ENCODE measurements at places on chromosomes 6 and 20.

- no peak for DNase-seq
These were observed 20.5 kb downstream of the LAMA5 start for GRCh38 chr20:62346398-62347150.

- no peak for DNase-seq
These were observed 183.0 kb upstream of the AFDN start for GRCh38 chr6:167643716-167644115.

DNA sequence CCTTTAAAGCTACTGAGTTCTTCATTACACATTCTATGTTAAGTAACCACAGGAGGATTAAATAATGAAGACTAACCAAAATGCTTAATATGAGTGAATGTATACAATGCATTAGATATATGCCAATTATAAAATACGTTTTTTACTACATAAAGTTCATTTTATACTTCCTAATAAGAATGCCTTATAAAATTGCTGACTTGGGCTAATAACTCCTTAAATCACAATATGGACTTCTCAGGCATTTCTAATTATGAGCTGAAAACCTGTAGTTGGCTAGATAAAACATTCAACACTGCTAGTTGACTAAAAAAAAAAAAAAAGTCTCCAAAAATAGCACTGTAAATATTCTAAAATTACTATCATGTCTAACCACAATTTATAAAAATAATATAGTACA lies 11.8 kb downstream of the MAN1A1 start:
- no peak for DNase-seq

DNA sequence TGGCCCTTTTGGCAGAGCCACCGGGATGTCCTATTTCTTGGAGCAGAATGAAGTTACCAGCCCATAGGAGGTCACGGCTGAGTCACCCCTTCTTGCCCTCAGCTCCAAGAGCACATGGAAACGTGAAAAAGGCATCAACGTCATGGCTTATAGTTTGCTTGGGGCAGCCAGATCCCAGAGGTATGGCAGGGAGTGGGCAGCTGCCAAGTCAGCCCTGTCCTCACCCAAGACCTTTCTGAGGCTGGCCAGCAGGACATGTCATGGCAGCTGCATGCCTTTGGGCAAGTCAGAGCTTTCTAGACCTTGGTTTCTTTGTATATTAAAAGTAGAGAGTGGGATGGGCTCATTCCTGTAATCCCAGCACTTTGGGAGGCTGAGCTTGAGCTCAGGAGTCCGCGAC lies 8.2 kb upstream of the MDFI start:
- DNase-seq: no peak

GRCh38 chr20:32619586-32619985 lies 34.5 kb upstream of the NOL4L start:
- DNase-seq: no peak

GRCh38 chr6:150800674-150801314 lies 64.7 kb upstream of the MTHFD1L start:
- no peak for DNase-seq

GRCh38 chr20:41308290-41308711 lies 9.2 kb downstream of the ZHX3 start:
- no peak for DNase-seq

- no peak for DNase-seq
These were observed 36.8 kb downstream of the FOXQ1 start for GRCh38 chr6:1348675-1349074.

GRCh38 chr6:3316331-3316730 lies 57.6 kb downstream of the PSMG4 start:
- DNase-seq: no peak

DNA sequence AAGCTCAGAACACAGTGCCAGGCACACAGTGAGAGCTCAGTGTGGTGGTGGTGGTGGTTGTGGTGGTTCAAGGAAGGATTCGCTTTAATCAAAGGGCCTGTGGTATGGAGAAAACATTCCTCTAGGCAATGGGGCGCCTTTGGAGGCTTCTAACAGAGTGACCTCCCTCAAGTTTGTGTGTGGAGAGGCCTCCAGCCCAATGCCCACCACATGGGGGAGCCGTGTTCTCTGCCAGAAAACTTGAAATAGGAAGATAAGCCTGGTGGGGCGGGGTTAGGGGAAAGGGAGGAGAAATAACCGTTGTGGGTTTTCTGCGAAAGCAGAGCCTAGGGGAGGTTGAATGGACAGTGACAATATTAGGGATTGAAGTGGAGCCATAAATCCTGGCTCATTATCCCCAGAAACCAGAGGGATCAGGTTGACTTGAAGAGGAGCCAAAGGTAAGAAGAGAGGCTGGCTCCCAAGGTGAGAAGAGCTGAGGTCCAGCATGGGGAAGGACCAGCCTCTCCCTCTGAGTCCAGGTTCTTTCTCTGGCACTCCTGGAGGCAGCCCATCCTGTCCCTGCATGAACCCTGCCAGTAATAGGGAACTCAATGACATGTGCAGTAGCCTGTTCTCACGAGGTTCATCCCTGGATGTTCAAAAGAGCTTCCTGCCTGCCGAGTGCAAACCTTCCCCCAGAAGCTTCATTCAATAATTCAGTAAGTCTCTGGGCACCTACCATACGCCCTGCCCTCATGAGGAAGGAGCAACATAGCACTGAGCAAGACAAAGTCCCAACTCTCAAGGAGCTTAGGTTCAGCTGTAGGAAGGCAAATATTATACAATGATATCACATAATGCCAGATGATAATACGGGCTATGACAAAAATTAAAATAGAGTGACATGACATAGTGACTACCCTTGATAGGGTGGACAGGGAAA lies 51.4 kb downstream of the TGM2 start:
- DNase-seq: no peak

DNA sequence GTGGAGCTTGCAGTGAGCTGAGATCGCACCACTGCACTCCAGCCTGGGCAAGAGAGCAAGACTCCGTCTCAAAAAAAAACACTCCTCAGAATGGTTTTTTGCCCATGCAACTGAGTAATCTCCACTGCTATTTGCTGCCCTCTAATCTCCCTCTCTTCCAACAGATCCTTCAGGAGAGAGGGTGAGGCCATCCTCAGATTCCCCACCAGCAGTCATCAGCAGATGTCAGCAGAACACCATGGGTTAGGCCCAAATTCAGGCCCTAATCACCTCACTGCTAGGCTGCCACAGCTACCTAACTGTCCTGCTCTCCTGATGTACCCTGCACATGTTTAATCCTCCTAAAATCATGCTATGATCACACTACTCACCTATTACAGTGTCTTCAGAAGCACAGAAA lies 63.2 kb upstream of the BEND6 start:
- DNase-seq: no peak

DNA sequence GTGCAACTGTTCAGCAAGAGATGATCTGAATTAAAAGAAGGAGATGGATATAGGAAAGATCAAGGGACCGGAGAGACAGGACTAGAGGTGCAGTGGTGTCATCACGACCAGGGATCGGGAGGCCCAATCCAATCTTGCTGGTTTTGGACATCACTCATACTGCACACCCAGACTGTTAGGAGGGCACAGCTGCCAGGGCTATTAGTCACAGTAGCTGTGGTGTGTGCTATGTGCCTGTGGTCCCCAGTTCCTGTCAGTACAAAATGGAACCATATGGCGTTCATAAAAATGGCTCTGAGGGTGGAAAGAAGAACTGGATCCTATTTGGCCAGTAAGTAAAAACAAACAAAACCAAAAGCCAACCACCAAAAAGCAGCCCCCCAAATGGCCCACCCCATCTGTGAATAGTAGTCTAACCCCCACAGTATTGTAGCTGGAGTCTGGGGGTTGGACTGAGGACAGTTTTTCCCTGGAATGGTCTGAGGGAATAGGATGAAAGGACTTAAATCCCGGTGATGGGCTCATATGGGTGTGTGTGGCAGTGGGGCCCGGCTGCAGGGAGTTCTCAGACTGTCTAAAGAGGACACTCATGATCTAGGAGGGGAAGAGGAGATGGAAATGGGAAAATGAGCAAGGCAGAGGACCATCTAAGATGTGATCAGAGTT lies 9.3 kb upstream of the NNAT start:
- no peak for DNase-seq

GRCh38 chr6:18577491-18577890 lies 190.3 kb downstream of the RNF144B start:
- DNase-seq: no peak

DNA sequence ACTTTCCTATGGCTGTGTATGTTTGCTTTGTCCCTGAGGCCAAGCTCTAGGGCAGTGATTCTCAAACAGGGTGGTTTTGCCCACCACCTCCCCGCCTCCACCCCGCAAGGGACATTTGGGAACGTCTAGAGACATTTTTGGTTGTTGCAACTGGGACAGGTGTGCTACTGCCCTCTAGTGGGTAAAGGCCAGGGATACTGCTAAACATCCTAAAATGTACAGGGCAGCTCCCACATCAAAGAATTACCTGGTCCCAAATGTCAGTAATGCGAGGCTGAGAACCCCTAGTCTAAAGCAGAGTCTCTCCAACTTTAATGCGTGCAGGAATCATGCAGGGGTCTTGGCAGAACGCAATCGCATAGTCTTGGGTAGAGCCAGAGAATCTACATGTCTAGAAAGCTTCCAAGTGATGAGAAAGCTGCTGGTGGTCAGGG lies 5.1 kb downstream of the KCNS1 start:
- DNase-seq: peak; percentile 69

- no peak for DNase-seq
These were observed 115.6 kb downstream of the KIF13A start for GRCh38 chr6:17871836-17872235.

DNA sequence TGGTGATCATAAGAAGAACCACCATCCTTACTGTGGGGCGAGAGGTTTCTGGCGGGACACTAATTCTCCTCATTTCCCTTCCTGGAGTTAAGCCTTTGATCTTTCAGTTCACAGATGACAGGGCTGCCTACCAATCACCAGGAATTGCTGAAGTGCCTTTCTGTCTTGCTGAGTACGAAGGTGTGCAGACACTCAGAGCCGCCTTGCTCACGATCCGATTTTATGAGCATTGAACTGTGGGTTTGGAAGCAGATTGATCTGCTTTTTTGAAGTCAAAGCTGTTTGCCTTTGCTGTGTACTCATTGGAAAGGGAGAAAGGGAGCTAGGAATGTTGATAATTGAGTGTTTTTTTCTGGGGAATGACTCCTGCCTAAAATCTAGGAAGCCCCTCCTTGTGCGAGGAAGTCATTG lies 129.1 kb upstream of the SALL4 start:
- DNase-seq: no peak

DNA sequence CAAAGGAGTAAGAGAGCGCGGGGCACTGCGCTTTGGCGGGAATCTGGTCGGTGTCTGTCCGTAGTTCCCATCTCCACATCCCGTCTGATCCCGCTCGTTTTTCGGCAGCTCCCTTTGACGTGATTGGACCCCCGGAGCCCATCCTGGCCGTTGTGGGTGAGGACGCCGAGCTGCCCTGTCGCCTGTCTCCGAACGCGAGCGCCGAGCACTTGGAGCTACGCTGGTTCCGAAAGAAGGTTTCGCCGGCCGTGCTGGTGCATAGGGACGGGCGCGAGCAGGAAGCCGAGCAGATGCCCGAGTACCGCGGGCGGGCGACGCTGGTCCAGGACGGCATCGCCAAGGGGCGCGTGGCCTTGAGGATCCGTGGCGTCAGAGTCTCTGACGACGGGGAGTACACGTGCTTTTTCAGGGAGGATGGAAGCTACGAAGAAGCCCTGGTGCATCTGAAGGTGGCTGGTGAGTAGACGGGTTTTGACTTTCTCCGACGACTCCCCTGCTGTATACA lies 1.4 kb downstream of the BTN1A1 start:
- peak; percentile 22 for DNase-seq

DNA sequence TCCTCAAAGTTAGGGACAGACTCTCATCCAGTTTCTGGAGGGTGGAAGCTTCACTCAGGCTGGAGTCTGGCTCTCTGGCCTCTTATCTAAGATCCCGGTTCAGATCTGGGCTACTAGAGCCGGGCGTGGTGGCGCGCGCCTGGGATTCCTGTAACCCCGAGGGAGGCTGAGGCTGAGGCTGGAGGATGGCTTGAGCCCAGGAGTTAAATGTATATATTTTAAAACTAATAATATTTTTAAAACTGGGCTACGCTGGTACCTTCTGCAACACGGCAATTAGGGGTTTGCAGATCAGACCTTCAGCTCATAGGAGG lies 710 bp upstream of the ZNF343 start:
- DNase-seq: no peak

GRCh38 chr20:33551778-33552177 lies 61.9 kb downstream of the CBFA2T2 start:
- DNase-seq: no peak

DNA sequence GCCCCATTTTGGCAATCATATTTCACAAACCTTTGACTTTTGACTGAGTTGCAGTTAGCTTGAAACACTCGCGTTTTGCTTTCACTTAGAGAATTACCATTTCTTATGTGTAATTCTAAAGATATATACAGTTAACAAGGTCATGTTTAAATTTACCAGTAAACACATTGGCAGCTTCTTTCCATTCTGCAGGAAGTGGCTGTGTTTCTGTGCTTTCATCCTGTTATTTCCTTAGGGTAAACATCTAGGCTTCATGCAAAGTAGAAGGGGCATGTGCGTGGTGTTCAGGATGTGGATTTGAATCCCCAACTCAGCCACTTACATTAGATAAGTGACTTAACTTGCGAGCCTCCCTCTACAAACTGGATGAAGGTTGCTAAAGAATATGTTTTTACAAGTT lies 41.1 kb downstream of the AKAP12 start:
- no peak for DNase-seq

DNA sequence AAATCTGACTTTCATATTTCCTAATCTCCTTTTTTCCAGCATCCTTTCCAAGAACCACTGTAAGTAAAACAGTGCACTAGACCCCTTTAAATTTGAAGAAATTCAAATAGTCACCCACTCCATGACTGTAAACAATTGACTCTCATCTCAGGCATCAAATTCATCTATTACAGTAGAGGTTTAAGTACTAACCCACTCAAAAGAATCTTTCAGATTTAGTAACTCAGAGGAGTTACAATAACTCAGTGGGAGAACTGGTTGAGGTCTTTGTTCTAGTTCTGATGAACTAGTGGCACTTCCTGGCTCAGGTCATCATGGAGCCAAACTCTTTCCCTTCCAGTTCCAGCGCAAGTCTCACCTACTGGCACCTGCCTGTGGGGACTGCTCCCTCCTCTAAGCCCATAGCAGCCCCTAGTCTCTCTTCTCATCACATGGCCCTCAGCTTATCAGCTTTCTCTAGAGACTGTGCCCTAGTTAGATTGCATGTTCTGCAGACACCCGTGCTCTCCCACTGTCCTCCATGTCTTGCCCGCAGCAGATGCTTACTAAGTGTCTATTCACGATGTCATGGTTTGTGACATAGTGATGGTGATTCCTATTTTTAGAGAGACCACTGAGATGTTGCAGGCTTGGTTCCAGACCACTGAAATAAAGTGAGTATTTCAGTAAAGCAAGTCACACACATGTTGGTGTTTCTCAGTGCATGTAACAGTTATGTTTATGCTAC lies 196.2 kb downstream of the TBC1D7 start:
- no peak for DNase-seq
